ENCODE measurements at places on chromosomes 6 and 20. TPM values are rescaled to one million over a fixed set of nuclear protein-coding genes. Genes with fewer than 3 reads are reported as not detected.

Gene C6orf141
- not detected for total RNA-seq

Gene BMP7
- not detected for total RNA-seq

DNA sequence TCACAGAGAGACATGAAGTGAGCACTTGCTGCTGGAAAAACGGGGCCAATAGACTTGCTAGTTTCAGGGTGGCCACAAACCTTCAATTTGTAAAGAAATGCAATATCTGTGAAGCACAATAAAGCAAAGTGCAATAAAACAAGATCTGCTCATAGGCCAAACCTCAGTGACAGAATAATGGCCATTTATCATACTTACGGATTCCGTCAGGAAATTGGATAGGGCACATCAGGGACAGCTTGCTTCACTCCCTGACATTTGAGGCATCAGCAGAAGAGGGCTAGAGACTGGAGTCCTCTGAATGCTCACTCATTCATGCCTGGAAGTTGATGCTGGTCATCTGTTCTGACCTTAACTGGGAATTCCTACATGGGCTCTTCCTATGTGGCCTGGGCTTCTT is 165.5 kb upstream of the OPRM1 start:
- no peaks in the 10 kb centered on the region for H3K4me1 ChIP-seq
- H3K36me3 ChIP-seq: no peaks in the 10 kb centered on the region
- no peak for DNase-seq
- no peak overlapping the region for H3K4me3 ChIP-seq

DNA sequence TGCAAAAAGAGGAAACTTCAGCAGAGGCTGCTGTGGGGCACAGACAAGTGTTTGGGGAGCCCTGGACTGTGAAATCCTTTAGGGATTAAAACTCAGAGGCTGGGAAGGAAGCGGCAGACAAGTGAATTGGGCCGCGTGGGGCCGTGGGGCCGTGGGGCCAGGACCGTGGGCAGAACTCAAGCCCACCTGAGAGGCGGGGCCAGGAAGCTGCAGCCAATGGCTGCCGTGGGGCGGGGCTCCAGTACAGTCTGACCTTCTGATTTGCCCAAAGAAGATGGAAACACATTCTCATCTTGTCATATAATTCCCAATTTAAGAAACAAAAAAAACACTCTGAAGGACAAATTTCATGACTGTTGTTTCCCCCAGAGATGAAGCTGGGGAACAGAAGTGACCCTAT is 55.4 kb downstream of the ANKRD60 start:
- H3K27ac ChIP-seq: no peak overlapping the region
- DNase-seq: peak; percentile 55
- H3K4me3 ChIP-seq: no peak overlapping the region
- no peaks in the 10 kb centered on the region for H3K27me3 ChIP-seq
- no peaks in the 10 kb centered on the region for H3K36me3 ChIP-seq
- peaks cover 14% of the 10 kb centered on the region for H3K4me1 ChIP-seq

GRCh38 chr6:149026530-149026942 is 279.7 kb downstream of the UST start:
- H3K4me1 ChIP-seq: peaks cover 26% of the 10 kb centered on the region
- peak overlapping the region; percentile 65 for H3K27ac ChIP-seq
- no peak overlapping the region for H3K4me3 ChIP-seq
- no peaks in the 10 kb centered on the region for H3K27me3 ChIP-seq
- DNase-seq: no peak

All from osteoblast (primary cell).